Smooth muscle cell of the brain vasculature (primary cell): ENCODE measurements at places on chromosomes 2 and 18.

DNA sequence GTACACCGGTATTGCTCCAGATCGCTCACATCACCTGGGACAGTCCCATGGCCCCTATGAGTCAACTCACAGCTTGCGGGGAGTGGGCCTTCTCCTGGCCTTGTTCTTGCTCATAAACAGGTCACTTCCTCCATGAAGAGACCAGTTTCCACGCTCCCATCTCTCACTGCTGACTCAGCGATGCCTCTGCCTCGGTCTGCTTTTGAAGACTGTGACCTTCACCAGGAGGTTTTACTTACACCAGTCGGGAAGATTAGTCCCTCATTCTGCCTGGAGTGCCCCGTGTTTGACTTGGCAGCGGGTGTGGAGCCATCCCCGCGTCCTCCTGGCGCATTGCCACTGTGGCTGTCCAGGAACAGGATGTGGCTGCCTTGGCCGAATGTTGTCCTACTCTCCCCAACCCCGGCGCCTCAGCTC lies 159.8 kb downstream of the RHBDD1 start:
- DNase-seq = peak; percentile 96

DNA sequence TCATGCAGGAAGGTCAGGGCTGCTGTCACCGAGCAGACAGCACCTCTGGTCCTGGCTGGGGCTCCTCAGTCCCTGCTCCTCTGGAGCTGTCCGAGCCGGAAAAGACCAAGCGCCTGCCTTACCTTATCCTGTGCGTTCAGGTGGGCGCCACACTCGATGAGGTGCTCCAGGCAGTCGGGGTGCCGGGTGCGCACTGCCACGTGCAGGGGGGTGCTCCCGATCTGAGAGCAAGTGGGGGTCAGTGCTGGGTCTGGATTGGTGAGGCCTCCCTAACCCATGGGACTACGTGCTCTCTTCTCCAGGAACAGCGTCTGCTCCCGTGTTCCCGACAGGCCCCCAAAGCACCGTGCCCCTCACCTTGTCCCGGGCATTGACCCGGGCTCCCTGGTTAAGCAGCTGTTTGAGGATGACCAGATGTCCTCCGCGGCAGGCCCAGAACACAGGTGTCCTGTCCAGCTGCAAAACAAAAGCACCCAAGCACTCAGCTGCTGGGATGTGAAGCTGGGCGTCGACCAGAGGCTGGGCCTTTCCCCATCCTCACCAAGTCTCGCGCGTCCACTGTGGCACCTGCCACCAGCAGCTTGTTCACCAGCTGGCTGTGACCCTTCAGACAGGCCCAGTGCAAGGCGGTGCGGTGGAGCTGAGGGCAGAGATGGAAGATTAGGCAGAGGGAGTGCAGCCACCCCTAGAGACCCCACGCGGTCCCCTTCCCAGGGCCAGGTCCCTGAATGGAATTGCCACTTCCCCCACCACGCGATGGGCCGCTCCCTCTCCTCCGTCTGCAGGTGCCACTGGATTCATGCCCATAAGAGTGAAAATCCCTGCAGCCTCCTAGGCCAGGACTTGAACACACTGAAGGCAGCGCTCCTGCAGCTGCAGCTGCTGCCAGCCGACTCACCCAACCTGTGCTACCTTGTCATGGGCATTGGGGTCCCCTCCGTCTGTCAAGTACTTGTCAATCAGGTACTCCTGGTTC lies 3.7 kb downstream of the ANKRD23 start:
- DNase-seq = no peak

GRCh38 chr18:45731716-45732115 lies 7.7 kb downstream of the SLC14A1 start:
- no peak for DNase-seq

DNA sequence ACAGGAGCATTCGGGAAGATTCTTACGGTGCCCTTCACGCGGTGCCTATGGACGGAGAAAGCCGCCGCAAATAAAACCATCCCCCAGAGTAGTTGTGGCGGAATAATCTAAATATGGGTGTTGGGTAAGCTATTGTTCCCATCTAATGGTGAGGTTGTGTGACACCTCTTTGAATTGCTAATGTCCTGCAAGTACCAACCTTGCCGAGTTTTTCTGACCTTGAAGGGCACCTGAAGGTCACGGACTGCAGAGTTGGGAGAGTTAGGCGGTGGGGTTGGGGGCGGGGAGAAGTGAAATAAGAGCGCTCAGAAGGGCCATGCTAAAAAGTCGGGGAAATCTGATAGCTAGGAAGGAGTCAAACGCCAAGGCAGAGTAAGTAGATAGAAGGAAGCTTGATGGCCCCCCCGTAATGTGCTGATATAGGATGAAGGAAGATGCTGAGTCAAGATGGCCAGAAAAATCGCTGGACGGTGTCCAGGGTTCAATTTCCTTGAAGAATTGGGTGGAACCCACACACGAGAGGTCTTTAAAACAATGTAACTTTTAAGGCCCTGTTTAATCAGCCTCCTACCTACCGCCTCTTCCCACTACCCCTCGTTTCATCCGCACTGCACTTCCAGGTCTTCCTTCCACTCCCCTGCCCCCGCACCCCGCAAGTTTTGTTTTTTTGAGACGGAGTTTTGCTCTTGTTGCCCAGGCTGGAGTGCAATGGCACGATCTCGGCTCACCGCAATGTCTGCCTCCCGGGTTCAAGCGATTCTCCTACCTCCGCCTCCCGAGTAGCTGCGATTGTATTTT lies 600 bp downstream of the KATNAL2 start:
- DNase-seq = no peak

GRCh38 chr18:5851998-5852397 lies 43.3 kb downstream of the TMEM200C start:
- no peak for DNase-seq

GRCh38 chr2:107025869-107026380 lies 140.0 kb upstream of the ST6GAL2 start:
- DNase-seq = no peak

GRCh38 chr18:45482286-45482685 lies 133.0 kb upstream of the SLC14A2 start:
- no peak for DNase-seq

GRCh38 chr2:176174824-176175708 lies 13.4 kb upstream of the HOXD1 start:
- DNase-seq = no peak

DNA sequence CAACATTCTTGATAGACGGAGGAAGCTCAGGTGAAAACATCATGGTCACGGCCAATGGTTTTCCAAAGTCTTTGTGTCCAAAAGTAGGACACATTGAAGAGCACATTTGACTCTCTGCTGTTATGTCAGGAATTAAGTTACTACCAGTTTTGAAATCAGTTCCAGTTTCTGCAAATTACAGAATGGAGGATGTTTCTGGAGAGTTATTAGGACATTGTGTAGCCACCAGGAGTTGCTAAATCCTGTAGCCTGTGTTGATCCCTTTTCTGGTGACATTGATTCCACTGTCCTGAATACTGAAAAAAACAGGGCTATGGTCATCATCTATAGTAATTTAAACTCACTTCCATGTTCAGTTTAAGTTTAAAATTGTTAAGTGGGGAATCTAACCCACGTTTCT lies 15.3 kb downstream of the UPP2 start:
- no peak for DNase-seq

- no peak for DNase-seq
Observed at GRCh38 chr2:52036853-52037252, 1004.9 kb upstream of the NRXN1 start.

DNA sequence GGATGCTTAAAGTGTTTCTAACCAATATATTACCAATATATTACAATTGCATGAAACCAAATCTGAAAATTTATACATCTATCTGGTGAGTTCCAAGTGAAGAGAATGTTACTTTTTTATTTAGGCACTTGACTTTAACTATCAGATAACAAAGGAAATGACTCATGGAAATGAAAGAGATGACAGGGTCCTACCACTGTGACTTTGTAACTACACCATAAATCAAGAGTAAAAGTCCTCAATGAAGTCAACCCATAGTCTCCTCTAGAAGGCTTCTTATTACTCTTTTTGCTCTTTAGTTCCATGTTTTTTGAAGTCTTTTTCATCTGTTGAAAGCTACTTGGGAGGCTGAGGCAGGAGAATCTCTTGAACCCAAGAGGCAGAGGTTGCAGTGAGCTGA lies 545.0 kb upstream of the PIK3C3 start:
- no peak for DNase-seq

- no peak for DNase-seq
Observed at GRCh38 chr2:179255129-179255528, 9.5 kb downstream of the SESTD1 start.

- DNase-seq = no peak
Observed at GRCh38 chr2:19255481-19255880, 102.9 kb downstream of the OSR1 start.

GRCh38 chr2:9554921-9555296 lies 721 bp downstream of the ADAM17 start:
- DNase-seq = no peak

DNA sequence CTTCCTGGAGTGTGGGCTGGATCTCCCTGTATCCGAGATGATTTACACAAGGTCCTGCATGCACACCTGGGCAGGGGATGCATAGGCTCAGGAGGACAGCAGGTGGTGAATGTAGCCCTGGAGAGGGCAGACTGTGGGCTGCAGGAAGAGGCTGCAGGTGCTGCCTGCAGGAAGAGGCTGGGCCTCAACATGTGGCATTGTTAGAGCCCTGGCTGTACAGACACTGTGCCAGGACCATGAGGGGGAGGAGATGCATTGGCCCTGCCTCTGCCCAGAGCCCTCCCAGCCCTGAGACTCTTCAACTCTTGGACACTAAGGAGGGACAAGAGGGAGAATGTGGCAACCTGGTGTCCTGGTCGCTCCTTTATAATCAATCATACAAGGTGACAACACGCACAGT lies 392.8 kb downstream of the TNS1 start:
- DNase-seq = no peak

- DNase-seq = no peak
Observed at GRCh38 chr18:63936156-63936931, 12.8 kb upstream of the HMSD start.

DNA sequence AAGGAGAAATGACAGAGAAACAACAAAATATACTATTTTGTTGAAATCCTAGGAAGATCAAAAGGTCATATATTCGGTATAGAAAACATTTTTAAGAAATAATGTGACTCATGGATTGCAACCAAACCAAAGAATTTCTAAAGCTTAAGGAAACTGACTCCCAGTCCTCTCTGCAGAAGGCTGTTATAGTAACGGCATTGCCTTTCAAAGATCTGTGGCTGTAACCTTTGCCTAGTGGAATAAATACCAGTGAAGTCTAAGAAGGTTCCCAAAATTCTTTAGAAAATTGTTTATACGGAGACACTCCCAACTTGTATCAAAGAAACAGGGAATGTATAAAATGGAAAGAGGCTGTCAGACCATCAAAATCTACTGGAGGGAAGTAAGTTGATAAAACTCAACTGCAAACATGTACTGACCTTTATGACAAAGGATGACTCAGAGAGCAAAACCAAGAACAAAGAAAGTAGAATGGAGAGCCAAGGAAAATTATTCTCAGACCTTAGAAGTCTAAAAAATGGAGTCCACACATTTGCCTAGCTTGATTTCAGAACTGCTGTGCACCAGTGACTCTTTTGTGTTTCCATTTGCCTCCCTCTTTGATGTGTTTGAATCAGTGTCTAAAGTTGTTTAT lies 48.6 kb upstream of the FSIP2 start:
- DNase-seq = no peak

DNA sequence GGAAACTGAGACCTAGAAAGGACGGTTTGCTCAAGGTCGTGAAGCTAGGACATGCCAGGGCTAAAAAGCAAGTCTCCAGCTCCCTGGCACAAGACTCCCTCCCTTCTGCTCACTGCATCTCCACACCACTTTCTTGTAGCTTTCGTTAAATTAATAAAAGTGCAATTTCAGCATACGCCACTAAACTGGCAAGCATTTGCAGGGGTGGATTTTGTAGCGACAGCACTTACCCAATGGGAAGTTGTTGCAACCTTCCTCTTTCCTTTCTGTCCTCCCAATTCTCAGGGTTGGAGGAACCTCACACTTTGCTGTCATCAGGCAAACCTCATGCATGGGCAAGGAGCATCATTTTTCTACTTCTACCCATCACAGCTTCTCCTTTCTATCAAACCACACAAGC lies 7.4 kb upstream of the RHOB start:
- no peak for DNase-seq
